ENCODE measurements at places on chromosomes 1 and 21.

GRCh38 chr1:54413295-54413694, 7.1 kb upstream of the SSBP3 start:
- peak; percentile 28 for DNase-seq

GRCh38 chr1:235951661-235952060, 85.0 kb upstream of the LYST start:
- no peak for DNase-seq

GRCh38 chr21:21463456-21463855, 465.2 kb downstream of the NCAM2 start:
- DNase-seq, result no peak

DNA sequence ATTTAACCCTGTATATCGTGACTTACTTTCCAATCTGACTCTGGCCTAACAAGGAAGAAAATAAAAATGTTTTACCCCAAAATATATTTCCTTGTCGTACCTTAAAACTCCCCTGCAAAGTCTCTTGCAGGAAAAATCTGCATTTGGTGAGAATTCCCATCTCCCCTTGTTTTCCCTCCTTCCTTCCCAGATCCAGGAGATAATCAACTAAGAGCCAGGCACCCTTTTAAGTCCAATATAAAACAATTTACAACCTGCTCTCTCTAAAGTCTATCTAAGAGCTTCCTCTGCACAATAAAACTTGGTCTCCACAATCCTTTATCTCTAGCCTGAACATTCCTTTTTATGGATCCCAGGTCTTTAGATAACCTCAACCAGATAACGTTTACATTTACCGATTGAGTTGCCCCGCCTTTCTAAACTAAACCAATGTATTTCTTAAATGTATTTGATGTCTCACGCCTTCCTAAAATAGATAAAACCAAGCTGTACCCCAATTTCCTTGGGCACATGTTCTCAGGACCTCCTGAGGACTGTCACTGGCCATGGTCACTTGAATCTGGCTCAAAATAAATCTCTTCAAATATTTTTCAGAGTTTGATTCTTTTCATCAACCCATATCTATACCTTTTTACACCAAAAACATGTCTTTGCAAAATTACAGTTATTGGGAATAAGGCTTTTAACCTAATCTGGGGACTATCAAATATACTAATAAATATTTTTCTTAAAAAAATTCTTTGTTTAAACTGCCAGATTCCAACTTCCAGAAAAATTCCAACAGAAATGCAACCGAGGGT, 993 bp downstream of the DDX59 start:
- no peak for DNase-seq

- DNase-seq, result no peak
Observed at GRCh38 chr1:96634883-96635282, 86.7 kb upstream of the PTBP2 start.

- DNase-seq, result no peak
Observed at GRCh38 chr1:219443763-219444162, 169.1 kb downstream of the ZC3H11B start.

DNA sequence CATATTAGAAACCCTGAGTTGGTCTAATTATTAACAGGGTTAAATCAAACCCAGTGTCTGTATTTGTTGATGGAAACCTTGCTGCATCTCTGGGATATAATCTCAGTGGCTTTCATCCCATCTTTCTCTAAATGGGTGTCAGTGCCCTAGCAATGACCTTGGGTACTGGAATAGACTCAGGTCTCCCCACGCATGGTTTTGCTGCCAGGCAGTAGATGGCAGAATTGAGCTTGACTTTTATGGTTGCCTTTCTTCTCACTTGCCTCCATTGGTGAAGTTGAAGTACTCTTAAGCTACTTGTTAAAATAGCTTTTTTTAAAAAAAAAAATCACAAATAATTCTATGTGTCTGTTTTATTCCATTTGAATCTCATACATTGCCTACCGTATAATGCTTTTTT, 81.8 kb upstream of the HMCN1 start:
- DNase-seq, result no peak

DNA sequence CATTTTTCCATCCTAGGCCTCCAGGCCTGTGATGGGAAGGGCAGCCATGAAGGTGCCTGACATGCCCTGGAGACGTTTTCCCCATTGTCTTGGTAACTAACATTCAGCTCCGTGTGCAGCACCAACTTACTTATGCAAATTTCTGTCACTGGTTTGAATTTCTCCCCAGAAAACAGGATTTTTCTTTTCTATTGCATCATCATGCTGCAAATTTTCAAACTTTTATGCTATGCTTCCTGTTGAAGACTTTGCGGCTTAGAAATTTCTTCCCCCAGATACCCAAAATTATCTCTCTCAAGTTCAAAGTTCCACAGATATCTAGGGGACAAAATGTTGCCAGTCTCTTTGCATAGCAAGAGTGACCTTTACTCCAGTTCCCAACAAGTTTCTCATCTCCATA, 25.2 kb upstream of the SELE start:
- no peak for DNase-seq

- DNase-seq, result no peak
Observed at GRCh38 chr1:12245116-12245515, 15.3 kb downstream of the VPS13D start.

DNA sequence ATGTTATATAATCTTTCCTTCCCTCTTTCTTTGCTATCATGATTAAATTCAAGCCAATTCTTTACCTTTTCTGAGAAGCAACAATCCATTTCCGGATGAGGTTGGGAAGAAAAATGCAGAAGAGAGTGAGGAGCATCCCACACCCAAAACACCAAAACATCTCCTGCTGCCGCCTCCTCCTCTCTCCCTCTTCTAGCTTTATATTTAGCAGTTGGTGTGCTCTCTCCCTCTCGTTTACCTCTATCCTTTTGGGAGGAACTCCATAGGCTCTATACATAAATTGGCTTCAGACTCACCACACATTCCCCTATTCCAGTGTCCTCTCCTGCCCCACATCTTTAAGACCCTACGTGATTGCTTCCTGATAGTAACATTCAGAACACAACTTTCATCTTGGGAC, 332.2 kb upstream of the PLXNA2 start:
- DNase-seq, result no peak

DNA sequence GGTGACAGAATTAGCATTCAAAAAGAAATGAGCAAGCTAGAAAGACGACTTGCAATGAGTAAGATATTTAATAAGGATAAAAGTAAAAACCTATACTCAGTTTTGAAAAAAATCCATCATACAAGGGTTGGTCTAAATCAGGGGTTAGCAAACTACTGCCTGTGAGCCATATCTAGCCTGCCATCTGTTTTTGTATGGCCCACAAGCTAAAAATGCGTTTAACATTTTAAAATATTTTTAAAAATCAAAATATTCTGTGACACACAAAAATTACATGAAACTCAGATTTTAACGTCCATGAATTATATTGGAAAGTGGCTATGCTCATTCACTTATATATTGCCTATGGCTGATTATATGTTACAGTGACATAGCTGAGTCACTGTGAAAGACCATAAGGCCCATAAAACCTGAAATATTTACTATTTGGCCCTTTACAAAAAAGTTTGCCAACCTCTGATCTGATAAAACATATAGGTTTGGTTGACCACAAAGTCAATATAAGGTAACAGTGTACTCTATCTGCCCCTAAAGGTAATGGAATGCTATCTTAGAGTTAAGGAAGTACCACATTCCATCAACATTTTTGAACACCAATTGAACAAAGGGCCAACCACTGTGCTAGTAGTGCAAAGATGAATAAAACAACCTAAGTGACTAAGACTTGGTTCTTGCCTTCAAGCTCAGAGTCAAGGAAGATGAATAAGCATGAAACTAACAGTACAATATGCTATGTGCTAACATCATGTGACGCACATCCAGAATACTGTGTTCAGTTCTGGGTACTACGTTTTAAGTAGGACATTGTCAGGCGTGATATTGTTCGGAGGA, 3.2 kb downstream of the IFT25 start:
- no peak for DNase-seq

- no peak for DNase-seq
Observed at GRCh38 chr1:226390681-226391080, 17.2 kb downstream of the PARP1 start.

- no peak for DNase-seq
Observed at GRCh38 chr1:89615676-89616598, 17.0 kb upstream of the LRRC8C start.

- no peak for DNase-seq
Observed at GRCh38 chr1:212291505-212292134, 6.4 kb downstream of the PPP2R5A start.

DNA sequence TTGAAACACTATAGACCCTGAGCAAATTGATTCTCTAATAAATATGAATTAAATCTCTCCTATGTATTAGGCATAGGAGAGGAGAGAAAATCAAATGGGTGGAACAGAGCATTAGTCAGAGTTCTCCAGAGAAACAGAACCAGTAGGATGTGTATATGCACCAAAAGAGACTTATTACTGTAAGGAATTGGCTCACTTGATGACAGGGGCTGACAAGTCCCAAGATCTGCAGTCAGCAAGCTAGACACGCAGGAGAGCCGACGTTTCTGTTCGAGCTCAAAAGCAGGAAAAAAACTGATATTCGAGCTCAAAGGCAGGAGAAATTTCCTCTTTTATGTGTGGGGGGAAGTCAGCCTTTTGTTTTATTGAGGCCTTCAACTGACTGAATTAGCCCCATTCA, 259.2 kb upstream of the KAZN start:
- DNase-seq, result no peak

- no peak for DNase-seq
Observed at GRCh38 chr1:82686774-82687173, 886.0 kb downstream of the ADGRL2 start.

DNA sequence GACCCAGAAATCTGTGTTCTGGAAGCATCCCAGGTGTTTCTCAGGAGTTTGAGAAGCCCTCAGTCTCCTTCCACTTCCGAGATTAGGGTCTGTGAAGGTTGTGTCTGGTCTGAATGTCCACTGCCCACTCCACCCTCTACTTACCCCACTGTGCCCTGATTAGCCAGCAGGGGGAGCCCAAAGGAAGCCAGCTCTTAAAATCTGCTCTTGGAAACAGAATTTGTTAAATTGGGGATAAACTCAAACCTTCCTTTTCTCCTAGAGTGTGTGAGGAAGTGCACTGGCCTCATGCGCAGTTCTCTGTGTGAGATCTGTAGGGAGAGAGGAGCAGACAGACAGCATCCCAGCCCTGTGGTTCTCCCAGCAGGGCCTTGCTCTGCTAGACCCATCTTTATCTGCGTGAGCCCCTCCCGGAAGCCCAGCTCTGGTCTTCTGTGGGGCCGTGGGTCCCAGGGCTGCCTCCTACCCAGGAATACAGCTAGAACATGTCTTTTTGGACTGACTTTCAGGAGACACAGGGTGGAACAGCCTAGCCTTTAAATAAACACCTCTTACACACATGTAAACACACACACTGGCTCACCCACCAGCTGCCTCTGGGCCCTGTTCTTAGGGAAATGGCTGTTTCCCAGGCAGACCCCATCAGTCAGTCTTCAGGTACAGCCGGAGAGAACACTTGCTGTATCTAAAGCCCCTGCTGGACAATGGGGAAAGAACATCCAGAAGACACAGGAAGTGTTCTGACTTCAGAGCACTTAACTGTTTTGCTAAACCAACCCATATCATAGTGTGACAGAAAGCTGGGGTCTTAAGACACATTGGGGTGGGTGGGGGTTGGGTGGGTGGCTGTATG, 52.2 kb downstream of the SMYD2 start:
- no peak for DNase-seq

GRCh38 chr1:153527683-153528040, 8.1 kb downstream of the S100A6 start:
- no peak for DNase-seq

- DNase-seq, result no peak
Observed at GRCh38 chr1:37561133-37562132, 4.7 kb downstream of the DNALI1 start.

DNA sequence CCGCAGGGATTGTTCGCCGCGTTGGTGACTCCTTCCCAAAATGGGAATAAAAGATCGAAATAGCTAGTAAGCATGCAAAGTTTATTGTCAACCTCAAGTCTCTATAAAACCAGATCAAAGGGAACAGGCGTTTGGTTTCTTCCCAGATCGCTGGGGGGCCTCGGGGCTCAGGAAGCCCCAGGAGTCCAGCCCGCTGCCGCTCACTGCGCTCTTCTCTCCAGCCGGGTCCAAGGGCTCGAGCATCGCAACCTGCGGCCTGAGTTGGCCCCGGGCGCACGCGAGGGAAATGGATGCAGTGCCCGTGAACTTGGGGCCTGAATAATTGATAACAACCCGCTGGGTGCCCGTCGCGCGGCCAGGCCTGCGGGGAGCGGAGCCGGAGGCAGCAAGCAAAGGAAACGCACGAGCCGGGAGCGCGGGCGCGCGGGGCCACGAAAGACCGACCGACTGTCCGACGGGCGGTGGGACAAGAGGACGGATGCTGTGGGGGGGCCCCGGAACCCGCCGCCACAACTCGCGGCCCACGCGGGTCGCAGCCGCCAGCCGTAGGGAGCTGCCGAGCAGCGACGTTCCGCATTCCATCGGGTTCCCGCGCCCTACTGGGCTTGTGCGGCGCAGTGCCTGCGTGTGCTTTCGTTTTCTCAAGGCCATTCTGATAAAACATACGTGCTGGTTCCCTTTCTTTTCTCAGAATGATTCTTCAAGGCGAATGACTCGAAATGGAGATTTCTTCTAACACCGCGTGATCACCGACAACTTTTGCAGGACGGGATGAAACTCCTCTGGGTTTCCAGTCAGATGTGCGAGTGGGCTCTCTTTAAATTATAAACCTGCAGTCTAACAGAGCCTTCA, 14.0 kb upstream of the ALX3 start:
- DNase-seq, result no peak

DNA sequence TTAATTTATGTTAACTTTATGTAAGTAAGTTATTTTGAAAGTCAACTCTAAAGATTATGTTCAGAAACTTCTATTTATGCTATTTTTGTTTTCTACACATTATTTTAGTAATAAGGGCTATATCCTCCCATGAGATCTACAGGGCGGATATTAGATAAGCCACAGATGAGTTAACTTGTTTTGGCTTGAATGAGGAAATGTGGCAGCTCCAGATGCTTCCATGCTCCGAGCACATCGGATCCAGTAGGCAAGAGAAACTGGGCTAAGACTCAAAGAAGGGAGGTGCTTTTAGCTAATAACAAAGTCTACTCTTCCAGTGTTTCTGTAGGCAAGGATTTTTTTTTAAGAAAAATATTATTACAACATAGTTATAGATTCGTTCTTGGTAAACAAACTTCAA, 20.0 kb upstream of the LAMC1 start:
- DNase-seq, result no peak

- DNase-seq, result no peak
Observed at GRCh38 chr1:10399444-10399941, 629 bp downstream of the PGD start.

DNA sequence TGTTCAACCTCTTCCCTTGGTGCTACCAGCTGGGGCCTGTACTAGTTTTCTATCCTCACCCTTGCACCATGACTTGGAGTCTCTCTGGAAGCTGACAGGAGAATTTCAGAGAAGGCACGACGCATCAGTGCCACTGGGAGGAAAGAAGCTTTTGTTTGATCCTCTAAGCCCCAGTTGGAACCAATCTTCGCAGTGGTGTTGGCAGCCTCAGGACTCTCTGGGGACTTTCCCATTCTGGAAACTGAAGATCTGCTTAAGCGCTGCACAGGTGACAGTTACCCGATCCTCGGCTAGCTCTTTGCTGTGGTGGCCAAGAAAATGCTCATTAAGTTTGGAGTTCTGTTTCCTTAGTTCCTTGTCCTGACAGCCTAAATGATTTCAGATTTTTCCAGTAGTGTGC, 222.3 kb downstream of the RHOU start:
- DNase-seq, result no peak

GRCh38 chr1:14987829-14988603, 165.5 kb upstream of the TMEM51 start:
- no peak for DNase-seq

All from BJ (cell line).